ENCODE measurements at places on chromosomes 7 and 10.

DNA sequence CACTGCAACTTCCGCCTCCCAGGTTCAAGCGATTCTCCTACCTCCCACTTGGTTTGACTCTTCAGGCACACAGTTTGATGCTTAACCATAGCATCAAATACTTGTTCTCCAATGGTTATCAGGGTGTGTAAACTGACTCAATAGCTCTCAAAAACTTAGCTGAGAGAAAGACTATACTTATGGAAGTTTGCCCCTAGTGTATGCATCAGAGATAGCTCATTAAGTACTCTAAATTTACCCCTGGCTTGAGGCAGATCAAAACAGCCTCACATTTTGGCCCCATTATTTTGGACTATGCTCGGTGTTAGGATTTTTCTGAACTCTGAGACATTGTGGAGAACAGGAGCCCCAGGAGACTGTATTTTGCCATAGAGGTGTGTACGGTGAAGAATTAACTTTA lies 40.8 kb upstream of the SLC35B4 start:
- no peak for DNase-seq

- no peak for DNase-seq
Measured at GRCh38 chr10:25288181-25288580, 113.4 kb downstream of the GPR158 start.

DNA sequence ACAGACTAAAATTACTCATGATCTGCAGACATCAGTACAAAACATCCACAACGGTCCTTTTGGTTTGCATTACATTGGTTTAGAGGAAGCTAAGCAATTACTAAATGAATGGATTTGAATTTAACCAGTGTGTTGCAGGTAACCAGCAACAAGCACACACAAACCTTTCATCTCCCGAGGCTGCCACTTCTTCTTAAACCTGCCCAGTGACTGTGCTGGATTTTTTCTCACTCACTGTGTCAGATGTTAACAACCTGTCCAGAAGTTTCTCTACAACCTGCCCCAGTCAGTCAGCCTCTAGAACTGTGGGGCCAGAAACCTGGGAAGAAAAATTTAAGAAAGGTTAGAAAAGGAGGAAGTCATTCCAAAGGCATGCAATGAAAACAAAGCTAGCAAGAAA lies 2.4 kb upstream of the MEOX2 start:
- no peak for DNase-seq

DNA sequence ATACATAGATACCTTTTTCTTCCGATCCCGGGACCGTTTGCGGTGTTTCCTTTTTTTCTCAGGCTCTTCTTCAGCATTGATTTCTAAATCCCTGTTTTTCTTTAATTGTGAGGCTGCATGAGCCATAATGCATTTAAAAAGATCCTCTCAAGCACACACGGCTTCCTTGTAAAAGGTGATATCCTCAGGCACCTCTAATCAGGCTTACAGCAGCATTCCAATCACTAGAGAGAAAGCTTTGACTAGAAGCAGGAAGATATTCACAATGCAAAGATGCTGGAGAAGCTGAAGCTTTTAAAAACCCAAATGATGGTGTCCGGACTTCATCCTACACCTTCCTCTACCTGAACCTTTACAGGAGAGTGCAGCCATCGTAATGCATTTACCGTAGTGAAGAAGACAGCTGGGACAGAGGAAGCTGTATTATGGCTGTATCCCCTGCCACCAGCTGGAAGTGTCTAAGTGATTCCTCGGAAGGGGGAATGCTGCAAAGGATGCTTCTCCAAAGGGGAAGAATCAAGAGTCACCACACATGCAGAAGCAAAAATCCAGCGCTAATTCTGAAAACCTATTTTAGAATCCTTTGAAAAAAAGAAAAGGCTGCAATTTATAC lies at the start of gene ANK3:
TSS of gene ANK3 (minus strand) at position 463 of the 613 bp plus-strand sequence. CDS start at position 126, 337 bp downstream.
- no peak for DNase-seq

- no peak for DNase-seq
Measured at GRCh38 chr7:87370660-87371180, 25.3 kb downstream of the CROT start.

GRCh38 chr7:150871601-150872000 lies 19.3 kb downstream of the AOC1 start:
- no peak for DNase-seq

GRCh38 chr7:116223588-116223987 lies 13.2 kb downstream of the TES start:
- no peak for DNase-seq

- no peak for DNase-seq
Measured at GRCh38 chr7:27113991-27114769, 11.7 kb upstream of the HOXA2 start.

DNA sequence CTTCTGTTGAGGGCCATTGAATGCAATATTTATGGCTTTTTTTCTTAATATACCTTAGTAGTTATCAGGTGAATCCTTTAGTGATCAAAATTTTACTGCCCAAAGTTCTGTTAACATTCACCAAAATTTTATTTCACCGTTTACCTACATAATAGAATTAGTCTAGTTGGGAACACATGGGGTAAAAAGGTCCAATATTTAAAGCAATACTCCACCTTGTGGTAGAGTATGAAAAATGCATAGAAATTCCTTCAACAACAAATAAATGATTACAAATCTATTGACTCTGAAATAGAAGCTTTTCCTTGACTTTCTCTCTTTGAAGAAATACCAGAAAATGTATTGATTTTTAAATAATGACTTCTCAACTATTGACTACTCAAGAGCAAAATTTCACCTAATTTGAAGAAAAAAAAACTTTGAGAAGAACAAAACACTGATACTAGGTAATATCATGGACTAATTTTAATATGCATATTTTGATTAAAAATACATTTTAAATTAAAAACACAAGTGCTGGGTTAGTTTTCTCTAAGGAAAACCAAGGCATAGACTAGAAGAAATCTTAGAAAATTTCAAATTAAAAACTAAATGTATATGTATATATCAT lies 43.3 kb downstream of the POLR1F start:
- DNase-seq = no peak

GRCh38 chr10:121211446-121211845 lies 360.3 kb downstream of the WDR11 start:
- no peak for DNase-seq

DNA sequence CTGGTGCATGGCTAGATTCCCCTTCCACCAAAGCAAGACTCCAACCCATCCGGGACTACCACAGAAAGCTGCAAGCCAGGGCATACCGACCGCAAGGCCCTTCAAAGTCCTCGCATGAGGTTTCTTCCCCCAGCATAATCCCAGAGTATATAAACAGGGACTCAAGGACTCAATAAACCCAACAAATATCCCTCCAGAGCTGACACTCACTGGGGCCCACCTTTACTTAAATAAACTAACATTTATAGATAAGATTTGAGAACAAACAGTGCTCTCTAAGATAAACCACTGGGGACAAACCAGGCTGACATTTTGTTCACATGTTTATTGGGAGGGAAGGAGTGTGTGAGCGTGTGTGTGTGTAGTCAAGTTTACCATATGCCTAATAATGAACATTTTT lies 138.2 kb downstream of the ADAM12 start:
- no peak for DNase-seq

GRCh38 chr7:67302113-67303039 lies 305.7 kb downstream of the TYW1 start:
- peak; percentile 99 for DNase-seq

DNA sequence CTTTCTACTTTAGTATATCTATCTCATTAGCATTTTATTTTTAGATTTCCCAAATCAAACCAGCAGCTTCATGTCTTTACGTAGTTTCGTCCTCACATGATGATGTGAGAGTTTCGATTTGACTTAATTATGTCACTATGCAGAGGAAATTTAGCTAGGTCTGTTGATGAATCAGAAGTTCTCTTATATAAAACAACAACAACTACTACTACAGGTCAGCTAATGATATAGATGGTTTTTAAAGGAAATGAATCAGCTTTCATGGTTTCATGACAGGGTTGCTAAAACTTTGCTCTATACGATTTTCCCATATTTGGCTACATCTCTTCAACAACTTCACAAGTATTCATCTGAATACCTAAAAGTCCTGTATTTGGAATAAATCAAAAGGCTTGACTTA lies 28.6 kb downstream of the JAZF1 start:
- no peak for DNase-seq

DNA sequence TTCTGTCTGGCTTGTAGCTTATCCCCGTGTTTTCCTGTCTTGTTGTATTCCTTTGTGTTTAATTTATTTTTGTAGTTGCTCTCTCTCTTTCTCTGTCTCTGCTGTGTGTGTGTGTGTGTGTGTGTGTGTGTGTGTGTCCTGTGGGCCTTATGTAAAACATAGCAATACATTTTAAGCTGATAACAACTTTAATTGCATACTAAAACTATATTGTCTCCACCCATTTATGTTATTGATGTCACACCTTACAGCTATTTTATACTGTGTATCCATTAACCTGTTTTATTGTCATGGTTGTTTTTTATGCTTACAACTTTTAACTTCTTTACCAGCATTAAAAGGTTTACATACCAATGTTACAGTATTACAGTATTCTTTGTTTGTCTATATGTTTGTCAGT lies 293.6 kb downstream of the SUGCT start:
- DNase-seq = no peak

DNA sequence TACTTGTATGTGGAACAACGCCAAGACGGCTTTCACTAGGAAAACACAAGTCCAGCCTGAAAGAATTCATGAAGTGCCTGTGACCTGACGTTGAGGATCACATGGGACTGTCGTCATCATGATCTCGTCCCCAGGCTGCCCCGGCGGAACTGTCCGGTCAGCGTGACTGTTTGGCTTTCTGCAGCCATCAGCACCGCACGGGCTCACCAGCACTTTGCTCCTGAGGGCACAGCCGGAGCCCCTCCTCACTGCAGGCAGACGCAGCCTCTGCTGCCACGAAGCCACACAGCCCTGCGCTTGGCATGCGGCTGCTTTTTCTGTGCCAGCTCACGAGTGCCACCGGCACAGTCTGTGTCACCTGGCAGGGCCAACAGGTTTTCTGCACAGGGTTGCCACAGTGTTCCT lies 9.4 kb upstream of the GET4 start:
- no peak for DNase-seq

DNA sequence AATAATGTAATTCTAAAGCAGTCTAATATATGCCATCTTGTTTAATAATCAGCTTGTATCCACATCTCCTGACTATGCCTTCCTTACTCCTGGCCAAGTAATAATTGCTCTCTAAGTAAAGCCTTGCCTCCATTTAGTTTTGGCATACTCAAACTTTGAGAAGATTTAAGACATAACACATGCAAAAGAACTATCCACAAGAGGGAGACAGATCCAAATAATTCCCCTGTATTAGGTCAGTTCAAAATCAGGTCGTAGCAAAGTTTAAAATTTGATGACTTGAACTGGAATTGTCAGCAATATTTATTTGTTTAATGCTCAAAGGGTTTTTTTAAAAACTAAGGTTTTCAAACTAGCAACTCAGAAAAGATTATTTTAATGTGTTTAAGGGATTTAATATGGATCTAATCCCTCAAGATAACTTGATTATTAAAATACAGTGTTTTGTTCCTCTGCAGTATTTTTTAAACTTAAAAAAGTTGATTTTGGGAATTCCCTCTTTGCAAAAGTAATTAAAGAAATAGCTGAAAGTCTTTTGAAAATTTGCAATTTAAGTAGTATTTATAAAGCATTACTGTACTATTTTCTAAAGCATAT lies 95.3 kb downstream of the HDAC9 start:
- DNase-seq = no peak

GRCh38 chr7:125563557-125563956 lies 633.9 kb upstream of the POT1 start:
- no peak for DNase-seq

GRCh38 chr10:47077386-47077785 lies 166.2 kb downstream of the PTPN20 start:
- no peak for DNase-seq

DNA sequence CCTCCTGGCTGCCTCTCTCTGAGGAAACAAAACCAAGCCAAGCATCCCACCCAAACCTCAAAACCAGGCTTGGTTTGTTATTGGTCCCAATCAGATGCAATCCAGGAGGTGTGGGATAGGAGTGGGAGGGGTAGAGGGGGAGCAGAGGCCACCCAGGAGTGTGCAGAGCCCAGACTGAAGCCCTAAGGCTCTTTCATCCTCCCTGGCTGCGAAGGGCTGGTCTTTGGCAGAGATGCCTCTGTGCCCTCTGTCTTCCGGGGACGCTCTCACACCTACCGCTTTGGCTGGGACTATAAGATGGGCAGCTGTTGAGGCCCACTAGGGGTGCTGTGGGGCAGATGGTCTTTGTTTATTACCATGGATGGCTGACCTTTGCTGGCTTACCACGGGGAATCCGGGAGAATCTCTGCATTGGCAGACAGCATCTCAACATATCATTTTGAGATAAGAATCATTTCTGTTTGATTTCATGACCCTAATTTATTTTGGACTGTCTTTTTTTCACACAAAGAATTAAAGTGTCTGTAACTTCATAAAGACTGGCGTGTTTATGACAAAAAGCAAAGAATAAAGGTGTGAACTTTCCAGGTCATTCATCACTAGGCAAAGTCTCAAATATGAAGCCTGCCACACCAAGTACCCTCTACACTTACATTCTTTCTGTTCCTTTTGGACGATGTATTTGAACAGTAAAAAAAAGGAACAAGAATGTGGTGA lies 6.5 kb upstream of the DENND2A start:
- DNase-seq = peak; percentile 46

GRCh38 chr10:37855636-37856035 lies 1.8 kb downstream of the ZNF248 start:
- DNase-seq = no peak

GRCh38 chr10:98586096-98586495 lies 139.4 kb upstream of the HPS1 start:
- DNase-seq = no peak

- DNase-seq = peak; percentile 89
Measured at GRCh38 chr10:43407576-43408330, 1.2 kb downstream of the HNRNPF start.

DNA sequence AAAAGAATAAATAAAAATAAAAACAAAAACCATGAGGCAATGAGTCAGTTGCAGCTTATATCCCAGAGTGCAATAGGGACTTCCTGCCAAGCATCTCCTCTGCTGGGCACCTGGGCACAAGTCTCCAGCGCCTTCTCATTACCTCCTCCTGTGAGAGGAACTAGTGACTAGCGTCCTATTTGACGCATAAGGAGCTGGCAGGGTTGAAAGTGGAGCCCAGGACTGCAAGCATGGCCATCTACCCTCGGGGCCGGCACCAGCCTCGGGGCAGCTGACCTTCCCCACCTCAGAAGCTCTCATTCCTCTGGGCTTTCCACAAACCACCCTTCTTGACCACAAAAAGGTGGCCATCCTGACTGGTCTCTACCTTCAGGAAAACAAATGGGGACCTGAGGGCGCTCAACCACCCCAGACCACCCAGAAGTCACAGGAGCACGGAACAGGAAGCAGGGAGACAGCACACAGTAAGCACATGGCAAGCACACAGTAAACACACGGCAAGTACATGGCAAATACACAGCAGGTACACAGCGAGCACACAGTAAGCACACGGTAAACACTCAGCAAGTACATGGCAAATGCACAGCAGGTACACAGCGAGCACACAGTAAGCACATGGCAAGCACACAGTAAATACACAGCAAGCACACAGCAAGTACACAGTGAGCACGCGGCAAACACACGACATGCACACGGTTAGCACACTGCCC lies 19.1 kb downstream of the CTBP2 start:
- no peak for DNase-seq

GRCh38 chr7:40288827-40289226 lies 154.0 kb downstream of the SUGCT start:
- no peak for DNase-seq

GRCh38 chr7:134042307-134042706 lies 84.8 kb upstream of the LRGUK start:
- DNase-seq = no peak

GRCh38 chr7:142500366-142500765 lies 242.5 kb upstream of the PRSS58 start:
- peak; percentile 56 for DNase-seq

Measured in CD4-positive, alpha-beta T cell treated with Interleukin-6 for 4 hours (primary cell).